ENCODE measurements at places on chromosomes 6 and 20.
A peak's percentile ranks its signal among the peaks of the same experiment; 100 is the strongest.

DNA sequence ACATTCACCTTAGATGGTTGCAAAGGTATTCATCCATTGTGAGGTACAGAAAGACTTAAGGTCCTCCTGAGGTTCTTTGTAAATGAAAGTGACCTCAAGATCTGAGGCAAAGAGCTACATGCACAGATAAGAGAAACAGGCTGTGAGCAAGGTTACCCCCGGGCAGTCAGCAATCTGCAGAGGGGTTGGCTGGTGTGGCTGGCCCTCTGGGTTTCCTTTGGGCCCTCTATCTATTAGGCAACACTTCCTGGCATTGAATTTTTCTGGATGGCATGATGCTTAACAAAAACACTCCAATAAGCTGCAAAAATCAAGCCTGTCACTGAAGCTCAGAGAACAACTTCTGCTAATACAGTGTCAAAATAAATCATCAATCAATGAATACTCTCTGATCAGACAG is 48.9 kb upstream of the RALGAPA2 start:
- DNase-seq: no peak

DNA sequence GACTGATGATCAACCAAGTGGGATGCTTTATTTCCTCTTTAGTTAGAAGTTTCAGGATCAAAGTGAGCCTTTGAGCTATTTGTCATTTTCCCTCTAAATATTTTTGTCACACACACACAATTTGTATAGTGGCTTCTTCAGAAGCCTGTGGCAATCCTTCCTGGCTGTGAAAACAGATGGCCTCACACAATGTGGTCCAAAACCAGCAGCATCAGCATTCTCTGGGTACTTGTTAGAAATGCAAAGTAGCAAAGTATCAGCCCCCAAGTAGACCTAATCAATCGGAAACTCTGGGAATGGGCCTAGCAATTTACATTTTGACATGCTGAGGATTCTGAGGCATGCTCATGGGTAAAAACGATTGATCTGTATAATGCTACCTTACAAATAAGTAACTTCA is 115.9 kb downstream of the PAX1 start:
- no peak for DNase-seq

- no peak for DNase-seq
Measured at GRCh38 chr6:105005451-105005850, 48.5 kb downstream of the LIN28B start.

GRCh38 chr6:7812623-7813022 is 86.7 kb downstream of the BMP6 start:
- no peak for DNase-seq

- DNase-seq: no peak
Measured at GRCh38 chr20:19602675-19603375, 155.2 kb upstream of the RIN2 start.

DNA sequence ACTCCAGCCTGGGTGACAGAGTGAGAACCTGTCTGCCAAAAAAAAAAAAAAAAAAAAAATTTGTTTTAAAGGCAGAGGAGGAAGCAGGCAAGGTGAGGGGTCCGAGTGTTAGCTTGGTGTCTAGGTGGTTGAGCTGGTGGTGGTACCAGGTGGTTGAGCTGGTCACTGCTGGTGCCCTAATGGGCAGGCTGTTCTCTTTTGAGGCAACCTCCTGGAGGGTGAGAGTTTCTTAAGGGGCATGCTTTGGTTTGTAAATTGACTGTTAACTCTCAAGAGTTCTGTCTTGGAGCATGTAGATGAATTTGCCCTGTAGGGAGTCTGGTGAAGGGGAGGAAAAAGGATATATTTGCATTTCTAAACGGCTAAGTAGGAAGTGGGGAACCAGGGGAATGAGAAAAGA is 52.7 kb downstream of the BANF2 start:
- no peak for DNase-seq

- peak; percentile 89 for DNase-seq
Measured at GRCh38 chr20:7856756-7857155, 83.5 kb downstream of the HAO1 start.

DNA sequence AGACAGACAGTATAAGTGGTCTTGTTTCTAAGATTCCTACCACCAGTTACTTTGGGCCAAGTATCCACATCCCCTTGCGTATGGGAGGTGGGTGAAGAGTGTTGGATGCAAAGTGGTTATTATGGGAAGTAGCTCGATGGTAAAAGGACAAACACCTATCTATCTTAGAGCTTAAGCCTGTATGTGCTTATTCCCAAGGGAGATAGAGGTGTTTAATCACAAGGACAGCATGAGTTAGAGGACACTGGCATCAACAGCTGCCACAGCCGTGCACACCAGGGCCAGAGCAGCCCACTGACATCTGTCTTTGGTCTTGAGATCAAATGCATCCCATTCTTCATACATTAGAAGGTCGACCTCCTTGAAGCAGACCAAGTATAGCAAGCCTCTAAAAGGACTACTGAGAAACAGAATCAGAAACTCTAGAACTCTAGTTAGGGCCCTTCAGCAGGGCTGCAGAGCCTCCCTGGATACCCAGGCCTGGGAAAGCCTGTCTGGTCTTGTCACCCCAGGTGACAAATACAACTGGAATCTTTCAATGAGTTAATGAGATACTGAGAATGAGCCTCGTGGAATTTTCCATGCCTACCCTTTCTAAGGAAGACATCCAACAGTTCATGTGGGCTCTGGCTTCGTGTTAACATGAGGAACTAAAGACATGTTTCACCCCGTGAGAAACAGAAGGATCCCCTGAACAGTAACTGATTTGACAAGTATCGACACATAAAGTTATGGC is 28.7 kb downstream of the TXNDC5 start:
- peak; percentile 85 for DNase-seq

DNA sequence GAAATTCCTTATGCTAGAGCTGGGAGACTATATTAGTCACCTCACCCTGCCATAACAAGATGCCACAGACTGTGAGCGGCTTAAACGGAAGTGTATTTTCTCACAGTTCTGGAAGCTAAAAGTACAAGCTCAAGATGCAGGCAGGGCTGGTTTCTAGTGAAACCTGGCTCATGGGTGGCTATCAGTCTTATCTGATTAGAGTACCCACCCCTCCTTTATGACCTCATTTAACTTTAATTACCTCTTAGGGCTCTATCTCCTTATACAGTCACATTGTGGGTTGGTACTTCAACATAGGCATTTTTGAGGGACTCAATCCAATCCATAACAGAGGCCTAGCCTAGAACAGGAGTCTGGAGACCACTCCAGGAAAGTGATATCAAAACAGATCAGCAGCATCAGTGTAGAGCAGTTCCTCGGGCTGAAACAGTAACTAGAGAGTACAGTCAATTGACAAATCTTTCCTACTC is 2.3 kb upstream of the SNRNP48 start:
- DNase-seq: peak; percentile 56

DNA sequence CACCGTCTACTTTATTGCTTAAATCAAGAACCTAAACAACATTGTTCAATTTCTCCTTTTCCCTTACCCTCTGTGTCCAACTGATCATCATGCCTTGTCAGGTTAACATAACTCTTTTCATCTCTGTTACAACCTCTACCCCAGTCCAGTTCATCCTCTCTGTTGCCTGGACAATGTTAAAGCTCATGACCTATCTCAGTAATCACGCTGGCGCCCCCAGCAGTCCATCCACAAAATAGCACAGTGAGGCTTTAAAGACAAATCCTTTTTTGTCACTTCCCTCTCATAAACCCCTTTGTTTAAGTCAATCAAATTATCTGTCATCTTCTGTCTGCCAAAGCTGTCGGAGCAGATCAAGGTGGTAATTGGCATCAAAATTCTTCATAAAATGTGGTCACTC is 140.1 kb downstream of the QKI start:
- peak; percentile 51 for DNase-seq

GRCh38 chr20:57517904-57518303 is 7.0 kb downstream of the CTCFL start:
- DNase-seq: no peak

GRCh38 chr20:21190869-21191268 is 65.0 kb downstream of the KIZ start:
- DNase-seq: no peak

GRCh38 chr6:143555071-143555492 is 43.6 kb upstream of the FUCA2 start:
- DNase-seq: no peak

- peak; percentile 17 for DNase-seq
Measured at GRCh38 chr6:109896341-109896740, 81.8 kb upstream of the GPR6 start.

DNA sequence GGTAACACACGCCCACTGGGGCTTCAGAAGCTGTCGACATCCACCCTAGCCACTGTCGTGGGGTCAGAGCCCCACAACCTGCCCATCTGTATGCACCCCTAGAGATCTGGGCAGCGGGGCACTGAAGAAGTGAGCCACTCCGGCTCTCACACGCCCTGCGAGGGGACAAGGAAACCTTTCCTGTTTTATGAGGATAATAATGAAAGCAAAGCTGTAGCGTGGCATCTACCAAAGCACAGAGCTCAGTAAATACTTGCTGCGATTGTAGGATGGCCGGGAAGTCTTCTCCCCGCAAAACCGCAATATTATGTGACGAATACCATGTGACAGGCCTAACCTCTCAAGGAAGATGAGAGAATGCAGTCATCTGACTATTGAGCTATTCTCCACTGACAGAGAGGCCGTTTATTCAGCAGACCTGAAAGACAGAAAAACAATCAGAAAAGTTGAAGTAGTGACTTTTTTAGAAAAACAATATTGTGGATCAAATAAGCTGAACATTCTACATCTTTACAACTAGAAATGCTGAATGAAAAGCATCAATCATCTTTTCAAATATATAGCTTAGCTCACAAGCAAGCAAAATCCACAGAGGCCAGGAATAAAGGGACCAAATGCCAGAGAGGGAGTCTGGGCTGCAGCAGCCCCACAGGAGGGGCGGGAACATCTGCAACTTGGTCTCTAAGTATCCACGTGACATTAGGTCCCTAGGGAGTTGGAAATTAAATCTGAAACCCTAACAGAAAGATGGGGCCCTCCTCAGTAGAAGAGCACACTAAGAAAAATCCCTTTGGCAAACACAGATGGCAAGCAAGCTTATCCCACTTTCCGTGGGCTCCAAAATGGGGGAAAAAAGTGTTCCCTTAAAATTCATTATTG is 207.8 kb downstream of the TTLL2 start:
- DNase-seq: no peak

- DNase-seq: peak; percentile 37
Measured at GRCh38 chr6:45607798-45608197, 230.1 kb upstream of the SUPT3H start.

DNA sequence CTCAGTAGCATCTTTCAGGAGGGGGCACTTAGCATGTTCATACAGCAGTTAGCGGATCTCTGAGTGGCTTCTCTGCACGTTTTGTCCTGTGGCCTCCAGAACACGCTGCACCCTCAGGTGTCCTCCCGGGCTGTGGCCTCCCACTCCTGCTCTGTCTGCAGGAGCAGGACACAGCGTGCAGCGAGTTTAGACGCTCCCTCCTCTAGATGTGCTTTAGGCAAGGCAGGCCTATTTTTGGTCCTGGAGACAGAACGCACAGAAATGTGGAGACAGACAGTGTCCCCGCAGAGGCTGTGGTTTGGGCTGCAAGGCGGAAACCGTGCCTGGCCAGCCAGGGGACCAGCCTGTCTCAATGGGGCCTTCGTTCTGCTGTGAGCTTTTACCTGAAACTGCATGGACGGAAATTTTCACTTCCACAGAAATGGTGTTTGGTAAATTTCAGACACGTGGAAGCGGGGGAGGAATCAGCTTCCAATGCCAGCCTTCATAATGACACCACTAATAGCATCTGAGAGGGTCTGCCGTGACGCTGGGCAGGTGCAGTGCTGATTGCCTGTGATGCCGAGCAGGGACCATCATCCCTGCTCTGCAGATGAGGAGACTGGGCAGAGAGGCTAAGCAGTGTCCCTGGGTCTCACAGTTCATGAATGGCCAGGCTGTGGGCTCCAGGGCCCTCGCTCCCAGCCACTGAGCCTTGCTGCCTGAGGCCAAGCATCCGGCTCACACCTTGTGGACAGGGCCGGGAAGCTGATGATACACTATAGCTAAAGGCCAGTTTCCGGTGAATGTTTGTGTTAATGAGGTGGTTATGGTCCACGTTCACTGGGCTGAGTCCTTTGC is 120.9 kb downstream of the SYCP2 start:
- no peak for DNase-seq

- DNase-seq: no peak
Measured at GRCh38 chr20:23412026-23412425, 9.3 kb downstream of the NAPB start.

GRCh38 chr6:154579046-154579445 is 68.6 kb upstream of the CNKSR3 start:
- DNase-seq: no peak

DNA sequence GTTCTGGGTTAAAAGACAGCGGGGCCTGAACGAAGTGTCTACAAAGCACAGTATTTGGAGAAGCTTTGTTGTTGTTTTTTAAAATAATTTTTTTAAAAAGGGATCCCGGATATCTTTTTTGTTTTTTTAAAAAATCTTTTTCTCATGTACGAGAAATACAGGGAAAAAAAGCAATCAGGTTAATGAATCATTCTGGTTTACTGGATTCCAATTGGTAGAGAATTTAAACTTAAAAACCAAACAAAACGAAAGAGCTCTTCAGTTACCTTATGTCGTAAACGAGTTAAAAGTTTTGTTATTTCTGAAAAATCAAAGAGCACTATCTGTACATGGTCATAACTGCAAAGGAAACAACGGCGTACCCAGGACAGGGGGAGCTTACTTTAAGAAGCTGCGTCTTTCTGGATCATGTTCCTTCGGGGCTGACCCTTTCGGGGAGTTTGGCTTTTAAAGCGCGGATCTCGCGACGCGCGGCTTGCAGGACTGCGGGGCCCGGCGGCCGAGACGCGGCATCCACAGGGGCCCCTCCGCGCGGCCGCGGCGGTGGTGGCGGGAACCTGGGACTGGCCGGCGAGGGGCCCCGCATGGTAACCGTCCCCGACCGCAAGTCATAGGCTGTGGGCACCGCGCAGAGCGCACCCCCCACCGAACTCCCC is 927 bp downstream of the IL20RA start:
- peak; percentile 18 for DNase-seq

DNA sequence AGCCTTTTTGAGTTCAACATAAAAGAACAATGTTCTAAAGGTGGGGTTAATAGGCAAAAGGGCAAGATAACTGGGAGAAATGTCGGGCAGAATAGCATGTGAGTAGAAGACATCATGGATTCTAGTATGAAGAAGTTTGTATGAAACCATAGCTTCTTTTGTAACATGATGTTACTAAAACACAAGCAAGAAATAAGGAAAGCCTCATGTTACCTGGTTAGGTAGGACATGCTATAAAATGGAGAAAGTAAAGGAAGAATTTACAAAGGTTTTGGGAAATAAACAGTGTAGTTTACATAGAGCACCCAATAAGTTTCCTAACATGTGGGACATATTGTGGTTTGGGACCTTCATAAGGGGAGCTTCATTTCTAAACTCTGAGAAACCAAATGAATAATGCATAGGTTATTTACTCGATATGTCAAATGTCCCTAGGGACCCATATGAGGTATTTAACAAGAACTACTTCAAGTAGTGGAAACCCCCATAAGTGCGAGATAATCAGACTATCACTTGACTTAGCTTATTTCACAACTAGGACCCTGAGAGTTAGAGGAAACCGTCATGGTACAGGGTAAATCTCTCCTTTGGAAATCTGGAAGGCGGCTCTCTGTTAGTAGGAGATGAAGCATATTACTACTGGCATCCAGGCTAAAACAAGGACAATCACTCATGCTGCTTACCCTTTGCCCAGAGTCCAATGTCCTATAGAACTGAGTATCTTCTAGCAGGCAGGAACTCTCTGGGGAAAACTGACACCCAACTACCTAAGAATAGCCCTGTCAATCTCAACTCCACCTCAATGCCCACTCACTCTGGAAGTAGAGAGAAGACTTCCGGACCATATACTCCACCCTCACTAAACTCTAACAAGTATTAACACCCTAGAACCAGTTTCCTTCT is 57.5 kb downstream of the ILRUN start:
- DNase-seq: peak; percentile 28

- DNase-seq: peak; percentile 20
Measured at GRCh38 chr6:157269261-157269794, 54.0 kb downstream of the TMEM242 start.
